ENCODE measurements at places on chromosomes 13 and 19.

DNA sequence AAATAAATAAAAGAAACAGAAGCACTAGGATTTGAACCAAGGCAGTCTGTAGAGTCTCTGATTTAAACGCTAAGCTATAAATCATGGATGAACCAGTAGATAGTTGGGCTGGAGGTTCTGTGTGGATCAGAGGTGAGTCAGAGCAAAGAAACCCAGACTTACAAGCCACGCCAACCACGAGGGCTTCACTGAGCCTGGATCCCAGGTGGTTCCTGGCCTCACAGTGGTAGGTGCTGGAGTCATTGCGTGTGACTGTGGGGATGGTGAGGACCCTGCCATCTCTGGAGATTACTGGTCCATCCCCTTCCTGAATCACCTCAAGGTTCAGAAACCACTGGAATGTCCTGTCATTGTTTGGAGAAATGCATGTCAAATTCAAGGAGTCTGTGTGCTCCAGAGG is 19.3 kb upstream of the CEACAM20 start:
- DNase-seq, result no peak

DNA sequence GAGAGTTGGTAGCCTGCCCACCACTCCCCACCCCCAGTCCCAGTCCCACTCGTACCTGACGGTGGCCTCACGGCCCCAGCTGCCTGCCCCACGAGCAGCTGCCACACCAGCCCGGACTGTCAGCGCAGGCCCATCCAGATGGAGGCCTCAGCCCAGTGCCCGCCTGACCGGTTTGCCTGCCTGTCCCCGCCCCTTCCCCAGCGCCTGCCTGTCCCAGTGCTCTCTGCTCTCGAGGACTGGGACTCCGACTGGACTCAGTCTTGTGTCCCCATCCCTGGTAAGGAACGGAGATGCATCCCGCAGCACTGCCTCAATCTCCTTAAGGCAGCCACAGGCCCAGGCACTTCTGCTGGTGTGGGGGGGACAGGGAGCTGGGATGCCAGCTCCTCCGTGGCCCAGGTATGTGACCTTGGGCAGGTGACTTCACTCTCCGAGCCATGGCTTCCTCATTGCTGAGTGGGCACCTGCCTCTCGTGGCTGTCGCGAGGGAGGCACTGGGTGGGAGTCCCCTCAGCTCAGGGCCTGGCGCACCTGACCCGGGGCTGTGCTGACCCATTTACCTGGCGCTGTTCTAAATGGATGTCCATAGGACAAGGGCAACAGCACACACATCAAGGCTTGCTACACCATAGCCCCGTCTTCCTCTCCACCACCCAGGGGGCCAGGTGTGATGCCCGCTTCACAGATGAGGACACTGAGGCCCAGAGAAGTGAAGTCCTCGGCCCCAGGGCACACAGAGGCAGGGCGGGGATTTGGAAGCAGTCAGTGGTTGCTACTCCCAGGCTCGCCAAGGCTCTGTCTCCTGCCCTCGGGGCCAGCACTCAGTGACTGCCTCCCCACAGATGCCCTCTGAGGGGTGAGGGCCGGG is at the start of gene NKPD1:
Gene NKPD1 (minus strand): TSS at position 113 of the 868 bp plus-strand sequence. CDS start 832 bp downstream, outside the sequence.
- no peak for DNase-seq

GRCh38 chr13:37143911-37144310 is 38.4 kb upstream of the CSNK1A1L start:
- DNase-seq, result no peak

- DNase-seq, result no peak
Observed at GRCh38 chr19:7595466-7596133, at the start of gene CAMSAP3. Gene CAMSAP3 (plus strand): TSS chr19:7595863. CDS start chr19:7596003, 140 bp downstream.

- no peak for DNase-seq
Observed at GRCh38 chr19:3606690-3607289, at the start of gene TBXA2R. Gene TBXA2R (minus strand): TSS chr19:3606875. CDS start chr19:3600634, 6,241 bp downstream.

- no peak for DNase-seq
Observed at GRCh38 chr19:42330241-42330711, 4.8 kb downstream of the MEGF8 start.

- no peak for DNase-seq
Observed at GRCh38 chr13:32340914-32341313, 25.6 kb downstream of the BRCA2 start.

DNA sequence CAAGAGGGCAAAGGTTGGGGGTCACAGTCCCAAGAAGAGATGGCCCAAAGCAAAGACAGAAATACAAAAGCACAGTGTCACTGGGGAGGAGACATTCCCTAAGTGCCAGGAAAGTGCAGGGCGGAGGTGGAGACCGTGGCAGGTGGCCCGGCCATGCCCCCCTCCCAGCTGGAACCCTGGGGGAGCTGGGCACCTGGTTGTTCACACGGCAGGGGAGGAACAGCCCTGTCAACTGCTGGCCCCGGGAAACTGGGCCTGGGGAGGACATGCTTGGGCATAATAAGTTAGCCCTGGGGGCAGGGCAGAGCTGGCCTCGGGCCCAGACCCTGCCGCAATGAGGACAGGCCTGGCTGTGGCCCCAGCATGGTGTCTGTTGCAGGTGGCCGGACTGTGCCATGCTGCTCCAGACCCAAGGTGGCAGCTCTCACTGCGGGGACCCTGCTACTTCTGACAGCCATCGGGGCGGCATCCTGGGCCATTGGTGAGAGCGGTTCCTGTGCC is 7.4 kb downstream of the HPN start:
- no peak for DNase-seq

DNA sequence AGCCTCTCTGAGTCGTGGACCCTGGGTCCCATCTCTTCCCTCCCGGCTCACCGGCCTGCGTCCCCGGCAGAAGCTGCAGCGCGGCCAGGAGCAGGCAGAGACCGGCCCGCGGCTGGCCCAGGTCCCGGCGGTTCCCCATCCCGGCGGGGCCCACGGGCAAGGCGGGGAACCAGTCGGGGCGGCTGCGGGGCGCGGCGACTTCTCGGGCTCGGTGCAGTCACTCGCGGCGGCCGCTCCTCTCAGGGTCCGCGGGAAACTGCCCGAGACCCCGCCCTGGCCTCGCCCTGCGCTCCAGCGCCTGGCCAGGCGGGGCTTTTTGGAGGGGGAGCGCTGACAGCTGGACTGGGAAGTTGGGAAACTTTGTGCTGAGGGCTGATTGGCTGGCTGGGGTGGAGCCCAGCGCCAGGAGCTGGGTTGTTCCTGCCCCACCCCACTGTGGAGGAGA is at the start of gene COL5A3:
Gene COL5A3 (minus strand): TSS at position 258 of the 445 bp plus-strand sequence. CDS start 119 bp downstream, at position 139.
- no peak for DNase-seq

GRCh38 chr19:5418677-5419076 is 36.5 kb upstream of the ZNRF4 start:
- no peak for DNase-seq

- DNase-seq, result no peak
Observed at GRCh38 chr19:41457241-41457640, 14.3 kb downstream of the ERICH4 start.

DNA sequence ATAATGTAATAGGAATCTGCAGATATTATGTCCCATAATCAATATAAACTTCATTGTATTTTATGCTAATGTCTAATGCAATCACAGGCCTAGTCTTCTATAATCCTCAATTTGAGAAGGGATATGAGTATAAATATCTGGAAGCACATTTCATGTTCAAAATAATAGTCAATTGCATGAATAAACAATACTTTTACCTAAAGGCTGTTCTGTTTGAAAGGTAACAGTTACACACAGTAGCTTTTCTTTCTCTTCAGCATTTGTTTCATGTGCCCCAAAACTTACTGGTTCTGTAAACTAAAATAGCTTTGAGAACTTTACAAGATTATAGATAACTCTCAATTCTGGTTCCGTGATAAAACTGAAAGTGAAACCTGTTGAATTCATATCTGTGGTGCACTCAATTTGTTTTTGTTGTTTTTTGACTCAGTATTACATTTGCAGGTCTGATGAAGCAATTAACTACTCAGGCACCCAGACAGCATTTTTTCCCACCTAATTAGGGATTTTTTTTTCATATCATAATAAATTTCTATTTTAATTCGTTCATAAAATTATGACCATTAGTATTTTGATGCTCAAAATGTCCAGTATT is 1193.8 kb downstream of the SLITRK1 start:
- DNase-seq, result no peak

GRCh38 chr19:38392707-38393308 is 4.3 kb downstream of the SPRED3 start:
- no peak for DNase-seq

DNA sequence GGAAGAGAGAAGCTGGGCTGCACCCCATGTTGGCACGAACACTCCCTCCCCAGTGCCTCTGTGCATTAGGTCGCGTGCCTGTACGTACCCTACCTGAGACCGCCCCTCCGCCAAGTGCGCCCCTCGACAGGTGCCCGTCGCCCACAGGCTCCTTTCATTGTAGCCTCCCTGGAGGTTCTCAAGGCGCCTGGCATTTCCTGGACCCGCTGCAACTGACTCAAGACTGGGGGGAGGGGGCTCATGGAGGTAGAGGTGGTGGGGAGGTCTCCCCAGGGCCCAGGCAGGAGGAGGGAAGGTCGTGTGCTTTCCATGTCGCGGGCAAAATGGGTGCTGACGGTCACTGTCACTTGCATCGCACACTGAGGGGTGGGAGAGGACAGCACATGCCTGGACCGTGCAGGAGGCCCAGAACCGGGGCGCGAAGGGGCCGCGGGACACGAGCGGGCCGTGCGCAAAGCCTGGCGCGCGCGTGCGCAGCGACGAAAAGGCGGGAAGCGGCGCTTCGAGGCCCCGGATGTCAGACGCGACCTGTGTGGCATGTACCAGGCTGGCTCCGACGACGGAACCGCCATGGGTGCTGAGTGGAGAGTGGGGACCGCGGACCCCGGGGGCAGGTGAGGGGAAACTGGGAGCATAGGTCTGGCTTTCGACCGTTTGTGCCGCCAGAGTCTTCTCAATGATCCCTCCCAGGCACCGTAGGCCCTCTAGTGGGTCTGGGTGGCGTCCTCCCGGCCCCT is 16.5 kb downstream of the NFIX start:
- DNase-seq, result no peak

- no peak for DNase-seq
Observed at GRCh38 chr13:110442930-110443621, 118.4 kb downstream of the RAB20 start.

GRCh38 chr19:51501594-51502263 is at the start of gene SIGLEC12:
Gene SIGLEC12 (minus strand): TSS chr19:51501800. CDS start chr19:51501733, 67 bp downstream.
- no peak for DNase-seq

GRCh38 chr19:13404236-13404635 is 102.0 kb downstream of the CACNA1A start:
- DNase-seq, result no peak

GRCh38 chr13:39144941-39145533 is 106.8 kb downstream of the NHLRC3 start:
- peak; percentile 24 for DNase-seq

GRCh38 chr19:4007836-4008539 is 452 bp downstream of the PIAS4 start:
- no peak for DNase-seq

DNA sequence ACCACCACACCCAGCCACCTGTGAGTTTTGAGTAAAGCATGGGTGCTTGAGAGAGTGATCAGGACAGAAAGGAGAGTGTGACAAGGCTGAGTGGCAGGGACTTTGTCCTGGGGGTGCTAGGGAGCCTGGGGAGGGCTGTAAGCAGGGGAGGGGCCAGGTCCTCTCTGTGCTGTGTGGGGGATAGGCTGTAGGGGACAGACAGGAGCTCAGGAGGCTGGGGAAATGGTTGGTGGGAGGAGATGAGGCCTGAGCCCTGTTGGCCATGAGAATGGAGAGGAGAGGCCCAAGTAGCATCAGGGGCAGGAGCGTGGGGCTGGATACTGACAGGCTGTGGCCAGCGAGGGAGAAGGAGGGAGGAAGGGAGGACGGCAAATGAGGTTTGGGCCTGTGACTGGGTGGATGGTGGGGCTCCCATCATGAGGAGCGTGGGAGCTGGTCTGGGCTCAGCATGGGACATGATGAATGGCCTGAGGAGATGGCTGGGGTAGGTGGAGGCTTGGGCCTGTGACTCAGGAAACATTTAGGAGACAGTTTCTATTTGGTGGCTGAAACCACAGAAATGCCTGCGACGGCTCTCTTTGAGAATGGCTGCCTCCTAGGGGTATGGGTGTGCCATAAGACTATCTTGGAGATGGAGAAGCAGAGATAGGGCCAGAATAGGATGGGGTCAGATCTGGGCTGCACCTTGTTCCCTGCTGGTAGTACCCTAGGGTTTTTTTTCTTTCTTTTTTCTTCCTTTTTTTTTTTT is 25.0 kb downstream of the GRIN2D start:
- DNase-seq, result no peak

DNA sequence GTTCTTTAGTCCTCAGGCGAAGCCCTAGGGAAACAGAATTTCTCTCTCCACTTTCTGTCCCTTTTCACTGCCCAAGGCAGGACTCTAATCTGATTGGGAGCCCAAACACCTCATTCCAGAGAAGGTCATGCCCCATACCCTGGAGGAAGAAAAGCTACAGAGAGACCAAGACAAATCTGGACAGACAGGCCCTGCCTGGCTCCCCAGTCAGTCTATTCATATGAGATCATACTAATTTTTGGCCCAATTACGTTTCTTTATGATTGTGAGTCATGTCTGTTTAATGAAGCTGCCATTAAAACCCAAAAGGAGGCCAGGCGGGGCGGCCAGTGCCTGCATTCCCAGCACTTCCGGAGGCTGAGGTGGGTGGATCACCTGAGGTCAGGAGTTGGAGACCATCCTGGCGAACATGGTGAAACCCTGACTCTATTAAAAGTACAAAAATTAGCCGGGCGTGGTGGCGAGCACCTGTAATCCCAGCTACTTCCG is 3.3 kb upstream of the AP3D1 start:
- DNase-seq, result no peak

- no peak for DNase-seq
Observed at GRCh38 chr19:42254089-42254849, 659 bp downstream of the ERF start.

DNA sequence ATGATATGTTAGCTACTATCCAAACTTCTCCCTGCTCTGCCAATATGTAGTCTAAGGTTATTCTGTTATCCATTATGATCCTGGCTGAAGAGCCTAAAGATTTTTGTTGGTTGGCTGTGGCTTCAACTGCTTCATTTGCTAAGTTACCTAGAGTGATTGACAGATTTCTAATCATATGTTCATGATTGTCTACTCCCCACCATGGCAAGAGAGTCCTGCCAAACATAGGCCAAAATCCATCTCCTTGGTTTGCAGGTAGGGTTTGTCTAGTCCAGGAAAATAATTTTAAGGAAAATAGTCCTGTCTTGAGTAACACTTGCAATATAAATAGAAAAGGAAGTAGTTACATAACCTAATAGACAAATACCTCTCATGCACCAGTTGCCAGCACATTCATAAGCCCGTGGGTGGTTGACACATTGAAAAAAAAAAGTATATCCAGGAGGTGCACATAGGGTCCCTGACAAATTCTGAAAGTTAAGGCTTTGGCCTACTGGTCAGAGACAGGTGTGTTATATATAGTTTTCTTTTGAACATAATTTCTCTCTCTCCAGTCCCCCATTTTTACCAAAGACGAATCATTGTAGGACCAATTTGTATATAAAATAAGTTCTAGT is 5.4 kb upstream of the CBY2 start:
- no peak for DNase-seq

DNA sequence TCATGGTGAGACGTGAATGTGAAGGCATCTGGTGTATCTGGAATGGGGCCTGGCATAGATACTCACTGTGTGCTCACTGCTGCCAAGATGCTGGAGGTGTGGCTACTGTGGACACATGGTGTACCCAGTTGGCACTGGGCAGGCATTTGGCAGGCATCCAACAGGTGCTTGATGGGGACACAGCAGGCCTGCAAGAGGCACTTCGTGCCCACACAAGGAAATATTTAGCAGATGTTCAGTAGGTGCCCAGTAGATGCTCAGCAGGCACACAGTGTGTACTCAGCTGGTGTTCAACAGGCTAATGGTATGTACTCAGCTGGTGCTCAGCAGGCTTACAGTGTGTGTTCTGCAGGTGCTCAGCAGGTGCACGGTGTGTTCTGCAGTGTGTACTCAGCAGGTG is 14.2 kb downstream of the CRTC1 start:
- no peak for DNase-seq

All from Panc1 (cell line).